Left renal pelvis (tissue), 4 donors: ENCODE measurements at places on chromosomes 3 and 15.

DNA sequence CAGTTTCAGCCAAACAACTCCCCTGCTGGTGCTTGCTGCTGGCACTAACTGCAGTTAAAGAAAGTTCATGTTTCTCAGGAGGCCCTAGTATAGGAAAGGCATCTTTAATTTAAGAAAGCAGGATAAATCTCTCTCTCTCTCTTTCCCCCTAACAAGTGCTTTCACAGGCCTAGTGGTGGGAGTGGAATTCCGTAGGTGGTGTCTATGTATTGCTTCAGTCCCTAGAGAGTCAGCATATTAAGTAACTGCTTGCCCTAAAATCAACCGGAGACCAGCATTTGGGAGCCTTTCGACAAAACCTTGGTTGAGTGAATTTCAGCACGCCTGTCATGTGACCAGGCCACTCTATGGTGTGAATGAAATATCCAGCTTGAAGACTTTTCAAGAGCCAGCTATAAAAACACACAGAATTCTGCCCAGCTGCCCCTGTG is 169.2 kb upstream of the TGFBR2 start:
- peak; percentile 24 for DNase-seq

DNA sequence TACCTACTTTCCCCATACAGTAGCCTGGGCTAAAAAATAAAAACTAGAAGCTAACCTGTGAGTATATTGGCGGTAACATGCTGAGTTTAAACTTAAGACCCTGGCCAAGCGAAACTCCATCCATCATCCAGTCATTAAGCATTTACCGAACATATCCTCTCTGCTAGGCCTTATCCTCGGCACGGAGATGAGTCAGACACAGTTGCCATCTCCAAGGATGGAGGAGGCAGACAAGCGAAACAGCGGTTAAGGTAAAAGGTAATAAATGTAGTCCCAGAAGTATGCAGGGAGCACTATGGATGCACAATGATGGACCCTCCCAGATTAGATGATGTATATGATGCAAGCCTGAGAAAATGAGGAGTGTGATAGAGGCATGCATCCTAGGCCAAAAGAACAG is 143.6 kb downstream of the RYR3 start:
- no peak for DNase-seq

GRCh38 chr3:71815340-71816067 is 30.6 kb upstream of the PROK2 start:
- no peak for DNase-seq

DNA sequence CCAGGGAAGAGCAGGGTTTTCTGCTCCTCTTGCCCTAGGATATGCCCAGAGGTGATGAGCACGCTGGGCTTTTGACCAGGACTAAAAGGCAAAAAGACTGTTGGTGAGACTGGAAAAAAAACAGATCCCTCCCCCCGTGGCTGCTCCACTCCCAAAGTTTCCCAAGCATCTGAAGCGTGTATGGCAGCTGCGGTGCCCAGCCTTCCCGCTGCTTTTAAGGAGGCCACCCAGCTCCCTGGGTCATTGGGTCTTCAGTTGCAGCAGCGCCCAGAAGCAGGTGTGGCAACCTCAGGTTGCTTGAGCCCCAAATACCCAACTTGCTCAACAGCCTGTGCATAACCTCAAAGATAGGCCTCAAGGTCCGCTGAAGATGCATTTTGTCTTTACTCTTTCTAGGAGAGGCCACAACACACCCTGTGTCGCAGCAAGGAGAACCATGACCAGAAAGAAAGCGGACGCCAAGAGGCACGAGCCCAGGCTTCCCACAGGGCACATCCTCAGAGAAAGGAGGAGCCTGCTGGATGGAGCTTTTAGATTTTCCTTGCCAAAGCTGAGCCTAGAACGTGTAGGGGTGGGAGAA is 2.0 kb downstream of the SRGAP3 start:
- no peak for DNase-seq

- DNase-seq: no peak
Measured at GRCh38 chr15:31306426-31307269, 20.0 kb upstream of the KLF13 start.

- no peak for DNase-seq
Measured at GRCh38 chr15:97517737-97518136, 442.8 kb upstream of the ARRDC4 start.

DNA sequence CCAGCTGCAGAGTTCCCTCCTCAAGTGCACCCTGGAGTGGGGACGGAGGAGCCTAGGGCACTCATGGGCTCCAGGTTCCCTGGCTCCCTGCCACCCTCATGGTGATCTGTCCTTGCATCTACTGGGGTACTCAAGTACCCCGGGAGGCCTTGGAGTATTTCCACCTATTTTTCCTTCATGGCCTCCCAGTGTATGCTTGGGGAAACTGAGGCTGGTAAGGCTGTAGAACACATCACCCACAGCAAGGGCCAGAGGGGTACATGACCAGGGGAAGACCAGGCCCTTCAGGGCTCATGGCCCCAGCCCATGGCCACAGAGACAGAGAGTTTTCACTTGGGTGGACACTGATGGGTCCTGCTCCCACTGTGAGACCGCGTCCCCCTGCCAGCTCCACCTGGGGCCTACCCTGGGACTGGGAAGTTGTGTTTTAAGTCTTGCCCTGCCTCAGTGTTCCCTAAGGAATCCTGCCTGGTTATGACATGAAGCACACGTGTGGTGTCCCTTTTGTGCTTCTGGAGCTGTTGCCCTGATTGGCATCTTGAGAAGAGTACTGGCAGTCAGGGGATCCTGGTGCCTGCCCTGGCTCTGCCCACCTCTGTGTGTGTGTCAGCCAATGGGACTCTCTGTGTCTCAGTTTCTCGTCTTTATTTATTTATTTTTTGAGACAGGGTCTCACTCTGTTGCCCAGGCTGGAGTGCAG is 132.8 kb downstream of the TJP1 start:
- DNase-seq: no peak

GRCh38 chr3:172132159-172132586 is 92.8 kb downstream of the FNDC3B start:
- DNase-seq: no peak

- no peak for DNase-seq
Measured at GRCh38 chr3:186247821-186248814, 113.9 kb downstream of the DGKG start.

DNA sequence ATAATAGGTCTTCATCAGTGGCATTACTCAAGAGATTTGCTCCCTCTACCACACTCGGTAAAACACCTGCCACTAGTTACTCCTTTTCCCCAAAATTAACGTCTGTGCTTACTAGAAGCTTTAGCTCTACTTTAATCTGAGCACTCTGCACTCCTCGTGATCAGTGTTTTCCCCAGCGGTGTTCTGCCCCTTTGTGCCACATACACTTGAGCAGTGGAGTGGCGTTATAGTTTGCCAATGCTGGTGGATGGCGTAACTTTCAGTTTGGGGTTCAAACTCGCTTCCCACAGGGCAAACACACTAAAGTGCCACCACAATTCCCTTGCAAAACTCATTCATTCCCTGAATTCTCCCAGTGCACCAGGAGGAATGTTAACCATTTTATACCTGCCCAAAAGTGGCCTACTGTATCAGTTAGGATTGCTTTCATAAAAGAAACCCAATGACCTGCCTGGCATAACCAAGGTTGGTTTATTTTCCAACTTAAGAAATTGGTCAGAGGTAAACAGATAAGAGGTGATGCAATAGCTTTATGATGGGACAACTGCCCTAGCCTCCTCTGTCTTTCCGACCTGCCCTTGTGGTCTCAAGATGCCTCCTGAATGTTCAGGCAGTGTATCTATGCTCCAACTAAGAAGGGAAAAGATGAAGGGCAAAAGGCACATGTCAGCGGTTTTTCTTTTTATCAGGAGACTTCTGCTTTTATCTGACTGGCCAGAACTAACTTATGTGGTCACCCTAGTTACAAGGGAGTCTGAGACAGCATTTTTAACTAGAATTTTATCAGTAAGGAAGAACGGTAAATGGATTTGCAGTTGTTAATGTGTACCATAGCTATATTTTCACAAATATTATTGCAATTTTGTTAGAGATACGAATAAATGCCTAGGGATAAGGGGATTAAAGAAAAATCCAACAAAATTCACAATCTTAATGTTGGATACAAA is 83.9 kb downstream of the FSIP1 start:
- DNase-seq: no peak

DNA sequence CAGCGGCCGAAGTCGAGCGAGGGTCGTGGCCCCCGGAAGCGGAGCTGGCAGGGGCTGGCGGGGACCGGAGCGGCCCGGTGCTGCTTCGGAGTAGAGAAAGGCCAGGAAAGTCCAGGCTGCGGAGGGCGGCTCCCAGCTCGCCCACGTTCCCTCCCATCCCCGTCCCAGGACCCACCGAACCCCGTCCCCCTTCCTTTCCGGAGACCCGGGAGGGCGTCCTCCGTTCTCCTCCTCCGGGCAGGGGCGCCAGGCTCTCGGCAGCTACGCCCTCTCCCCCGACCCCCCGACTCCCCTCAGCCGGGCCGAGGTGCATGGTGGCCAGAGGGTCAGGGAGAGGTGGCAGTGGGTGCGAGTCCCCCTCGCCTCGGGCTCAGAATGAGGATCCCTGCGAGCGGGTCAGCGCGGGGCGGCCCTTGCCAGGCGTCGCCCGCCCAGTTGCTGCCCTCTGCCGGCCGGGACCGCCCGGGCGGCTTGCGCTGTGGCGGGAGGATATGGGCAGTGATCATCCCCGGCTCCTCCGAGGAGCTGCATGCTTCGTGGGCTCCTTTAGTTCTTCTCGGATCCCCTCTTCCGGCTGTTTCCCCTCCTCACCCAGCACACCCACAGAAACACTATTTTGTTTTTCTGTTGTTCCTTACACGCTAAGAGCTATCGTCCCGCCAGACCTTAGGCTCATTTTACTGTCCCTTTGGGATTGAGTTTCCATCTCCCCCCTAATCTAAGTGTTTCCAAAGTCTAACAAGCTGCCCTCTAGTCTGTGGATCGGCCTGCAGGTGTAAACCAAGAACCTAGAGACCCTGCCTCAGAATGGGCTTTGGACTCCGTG is 744 bp upstream of the ALDH1A2 start:
- DNase-seq: no peak

DNA sequence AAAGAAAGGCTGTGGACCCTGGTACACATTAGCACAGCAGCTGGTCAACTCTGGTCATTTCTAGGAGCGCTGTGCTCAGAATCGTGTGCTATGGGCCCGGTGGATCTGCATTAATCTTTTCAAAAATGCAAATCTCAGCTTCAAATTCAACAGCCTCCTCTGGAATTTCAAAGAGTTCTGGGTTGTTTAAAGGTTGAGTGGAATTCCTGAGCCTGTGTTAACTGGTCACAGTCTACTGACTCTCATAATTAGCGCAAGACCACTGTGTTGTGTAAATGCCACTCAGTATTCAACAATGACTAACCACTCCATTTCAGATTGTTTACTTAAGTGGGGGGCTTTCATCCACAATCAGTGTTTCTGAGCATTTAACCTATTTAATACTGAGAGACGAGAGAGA is 2.7 kb upstream of the ARNT2 start:
- DNase-seq: no peak

GRCh38 chr3:18837137-18837755 is 311.1 kb upstream of the KCNH8 start:
- DNase-seq: no peak

GRCh38 chr15:42273900-42274701 is 868 bp upstream of the TMEM87A start:
- peak; percentile 27 for DNase-seq

DNA sequence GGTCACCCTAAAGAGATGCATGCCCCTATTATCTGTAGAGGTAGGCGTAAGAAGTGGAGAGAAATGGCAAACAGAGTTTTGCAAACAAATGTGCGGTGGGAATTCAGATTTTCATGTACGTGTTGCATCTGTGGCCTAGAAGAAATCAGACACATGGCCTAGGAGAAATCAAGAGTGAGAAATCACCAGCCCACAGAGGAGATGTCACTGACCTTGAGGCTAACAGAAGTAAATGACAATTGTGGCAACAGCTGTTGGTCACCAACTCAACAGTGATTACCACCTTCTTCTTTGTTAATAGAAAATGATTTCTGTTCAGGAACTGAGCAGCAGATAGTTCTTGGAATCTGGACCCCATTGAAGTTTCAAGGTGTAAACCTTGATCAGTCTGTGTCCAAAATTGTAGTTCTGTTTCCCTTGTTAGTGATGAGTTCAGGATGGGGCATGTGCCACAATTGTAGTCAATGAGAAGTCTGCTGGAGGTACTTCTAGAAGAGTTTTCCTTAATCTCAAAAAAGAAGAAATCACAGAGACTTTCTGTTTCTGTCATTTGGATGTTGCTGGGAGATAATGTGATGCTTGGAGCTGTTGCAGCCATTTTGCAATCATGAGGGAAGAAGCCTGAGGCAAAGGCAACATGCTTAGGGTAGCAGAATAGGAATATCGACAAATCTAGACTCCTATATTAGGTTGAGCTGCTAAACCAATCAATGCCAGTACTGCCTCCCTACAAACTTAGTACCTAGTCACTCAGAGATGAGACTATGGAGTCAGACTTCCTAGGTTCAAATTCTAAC is 34.3 kb upstream of the RFTN1 start:
- DNase-seq: no peak

DNA sequence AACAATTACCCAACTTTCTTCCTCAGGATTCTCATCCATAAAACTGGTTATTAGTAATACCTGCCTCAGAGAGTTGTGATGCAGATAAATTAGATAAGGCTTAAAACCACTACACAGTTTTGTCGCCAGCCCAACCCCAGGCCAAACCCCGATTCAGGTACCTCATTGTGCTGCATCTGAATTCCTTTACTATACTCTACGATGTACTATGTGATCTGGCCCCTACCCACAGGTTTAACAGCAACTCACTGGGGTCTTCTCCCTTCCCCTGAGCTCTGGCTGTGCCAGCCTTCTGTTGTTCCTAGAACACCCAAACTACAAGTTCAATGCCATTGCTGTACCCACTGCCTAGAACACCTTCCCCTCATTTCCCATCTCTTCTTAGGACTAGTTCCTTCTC is 64.6 kb downstream of the MYO5A start:
- DNase-seq: no peak

DNA sequence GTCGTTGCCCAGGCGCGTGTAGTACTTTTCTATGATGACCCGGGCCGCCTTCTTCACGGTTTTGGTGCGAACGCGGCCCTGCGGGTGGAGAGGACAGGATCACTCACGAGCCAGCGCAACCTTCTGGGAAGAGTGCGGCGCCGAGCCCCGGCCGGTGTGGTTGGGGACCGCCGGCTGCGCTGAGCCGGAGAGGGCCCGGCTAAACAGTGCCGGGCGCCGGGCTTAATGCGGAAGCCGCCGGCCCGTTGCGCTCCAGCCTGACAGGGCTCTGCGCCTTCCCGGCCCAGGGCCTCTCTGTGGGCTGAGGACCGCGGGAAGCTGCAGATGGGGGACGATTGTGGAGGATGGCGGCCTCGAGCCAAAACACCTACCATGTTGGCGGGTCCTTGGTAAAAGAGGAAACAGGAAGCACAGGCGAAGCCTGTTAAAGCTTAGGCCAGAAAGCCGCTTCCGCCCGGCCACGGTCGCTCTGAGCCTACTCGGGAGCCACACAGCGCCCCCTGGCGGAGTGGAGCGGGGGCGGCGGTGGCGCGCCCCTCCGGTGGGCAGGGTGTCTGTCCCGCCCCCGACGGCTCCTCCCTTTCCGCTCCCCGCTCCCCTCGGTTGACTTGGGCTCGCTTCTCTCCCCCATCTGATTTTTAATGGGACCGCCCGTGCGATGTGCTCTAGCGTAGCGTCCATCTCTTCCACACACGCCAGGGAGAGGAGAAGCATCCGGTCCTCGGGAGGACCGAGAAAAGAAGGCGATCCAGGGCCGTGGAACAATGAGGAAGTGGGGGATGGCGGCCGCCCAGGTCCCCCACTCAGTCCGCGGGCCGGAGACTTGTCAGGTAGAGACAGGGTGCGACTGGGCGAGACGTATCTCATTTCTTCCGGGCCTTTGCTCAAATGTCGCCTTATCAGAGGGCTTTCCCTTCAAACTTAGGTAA is at the start of gene RPS17:
RPS17 (minus strand) TSS at position 403 of the 929 bp plus-strand sequence; CDS start at position 374, 29 bp downstream.
- peak; percentile 95 for DNase-seq
